Epithelial cell of proximal tubule (primary cell): ENCODE measurements at places on chromosomes 2 and 18.

DNA sequence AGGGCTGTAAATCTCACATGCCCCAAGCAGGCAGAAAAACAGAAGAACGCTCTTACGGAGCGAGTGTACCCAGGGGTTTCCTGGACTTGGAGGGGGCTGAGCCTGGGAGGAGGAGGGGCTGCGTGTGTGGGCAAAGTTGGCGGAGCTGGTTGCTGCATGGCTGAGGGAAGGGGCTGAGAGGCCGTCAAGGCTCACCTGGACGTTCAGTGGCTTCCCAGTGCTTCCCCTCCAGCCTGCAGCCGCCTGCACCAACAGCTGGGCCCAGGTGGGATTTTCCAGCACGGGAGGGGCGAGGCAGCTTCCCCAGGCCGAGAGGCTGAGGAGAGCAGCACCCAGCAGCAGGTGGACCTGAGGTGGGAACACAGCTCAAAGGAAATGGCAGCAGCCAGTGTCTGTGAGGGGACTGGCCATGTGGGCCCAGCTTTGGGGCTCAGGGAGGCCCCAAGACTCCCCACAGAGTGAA, 70.6 kb upstream of the CTDP1 start:
- no peak for DNase-seq

GRCh38 chr2:99545066-99545465, 55.2 kb upstream of the REV1 start:
- peak; percentile 3 for DNase-seq

GRCh38 chr2:7516484-7517063, 599.4 kb downstream of the RNF144A start:
- no peak for DNase-seq

GRCh38 chr2:210199186-210199765, 26.0 kb downstream of the ACADL start:
- no peak for DNase-seq

- DNase-seq = no peak
These were observed 62.5 kb downstream of the DAW1 start for GRCh38 chr2:227933884-227934283.
